Osteoblast (primary cell): ENCODE measurements at places on chromosomes 1 and 21. TPM values are rescaled to one million over a fixed set of nuclear protein-coding genes. Genes with fewer than 3 reads are reported as not detected.

GRCh38 chr1:27366113-27366410 lies 699 bp downstream of the MAP3K6 start:
- H3K27me3 ChIP-seq, result no peaks in the 10 kb centered on the region
- DNase-seq, result peak; percentile 98
- H3K4me3 ChIP-seq, result peak overlapping the region; percentile 85
- peaks cover 11% of the 10 kb centered on the region for H3K4me1 ChIP-seq
- peak overlapping the region; percentile 76 for H3K27ac ChIP-seq

Gene KLF17
- total RNA-seq, result 0.36 and 0.59 TPM in 2 replicates

Gene CYP4X1
- total RNA-seq, result 0.59 and 0.72 TPM in 2 replicates

- no peak for DNase-seq
- no peaks in the 10 kb centered on the region for H3K4me1 ChIP-seq
- H3K27ac ChIP-seq, result no peak overlapping the region
- H3K4me3 ChIP-seq, result no peak overlapping the region
These were observed 8.4 kb upstream of the GALNT2 start for GRCh38 chr1:230058626-230059025.

DNA sequence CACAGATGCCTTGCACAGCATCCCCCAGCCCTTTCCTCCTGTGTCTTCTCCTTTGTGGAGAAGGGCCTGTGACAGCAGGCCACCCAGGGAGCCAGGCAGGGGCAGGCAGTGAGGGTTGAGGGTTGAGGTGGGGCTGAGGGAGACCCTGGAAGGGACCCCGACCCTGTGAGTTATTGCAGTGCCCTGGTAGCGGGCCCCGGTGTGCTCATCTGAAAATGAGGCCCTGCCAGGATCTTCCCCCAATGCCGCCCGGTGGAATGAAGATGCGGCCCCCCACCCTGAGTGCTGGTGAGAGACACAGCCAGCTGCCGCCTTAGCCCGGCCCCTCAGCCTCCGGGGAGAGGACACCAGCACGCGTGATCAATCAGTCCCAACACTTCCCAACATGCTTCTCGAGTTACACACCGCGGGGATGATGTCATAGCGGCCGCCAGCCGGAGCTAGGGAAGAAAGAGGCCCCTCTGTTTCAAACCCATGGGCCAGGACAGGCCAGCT lies 36.2 kb upstream of the ACTRT2 start:
- H3K4me3 ChIP-seq, result no peak overlapping the region
- DNase-seq, result peak; percentile 88
- no peaks in the 10 kb centered on the region for H3K36me3 ChIP-seq
- no peaks in the 10 kb centered on the region for H3K4me1 ChIP-seq
- peaks cover 5% of the 10 kb centered on the region for H3K27me3 ChIP-seq

Gene FCRL5
- total RNA-seq, result under 0.01 TPM in 1 of 2 replicates, not detected in the other

DNA sequence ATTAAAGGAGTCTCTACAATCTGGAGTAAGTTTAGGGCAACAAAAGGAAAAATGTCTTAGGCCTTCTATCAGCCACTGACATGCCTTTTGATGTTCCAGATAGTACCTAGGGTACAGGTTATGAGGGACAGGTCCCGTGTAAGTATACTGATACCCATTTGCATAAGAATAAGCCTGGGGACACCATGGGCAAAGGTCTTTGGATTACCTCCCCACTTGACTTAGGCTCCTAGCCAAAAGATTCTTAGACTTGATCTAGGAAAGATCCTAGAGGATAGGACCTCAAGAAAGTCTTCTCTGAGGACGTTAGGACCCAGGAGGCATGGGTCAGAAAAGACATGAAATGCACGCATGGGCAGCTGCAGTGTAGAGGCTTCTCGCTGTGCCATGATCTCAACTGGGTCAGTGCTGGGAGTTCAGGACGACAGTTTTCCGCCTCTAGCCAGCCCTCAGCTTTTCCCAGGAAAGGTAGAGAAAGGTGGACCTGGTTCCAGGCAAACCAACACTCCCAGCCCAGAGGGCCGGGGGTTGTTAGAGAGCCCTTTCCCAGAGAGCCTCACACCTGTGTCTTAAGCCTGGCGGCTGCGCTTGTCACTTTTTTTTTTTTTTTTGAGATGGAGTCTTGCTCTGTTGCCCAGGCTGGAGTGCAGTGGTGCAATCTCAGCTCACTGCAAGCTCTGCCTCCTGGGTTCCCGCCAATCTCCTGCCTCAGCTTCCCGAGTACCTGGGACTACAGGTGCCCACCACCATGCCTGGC lies 26.6 kb downstream of the MSTO1 start:
- H3K36me3 ChIP-seq, result no peaks in the 10 kb centered on the region
- no peak overlapping the region for H3K4me3 ChIP-seq
- no peaks in the 10 kb centered on the region for H3K27me3 ChIP-seq
- H3K27ac ChIP-seq, result no peak overlapping the region
- H3K4me1 ChIP-seq, result no peaks in the 10 kb centered on the region

DNA sequence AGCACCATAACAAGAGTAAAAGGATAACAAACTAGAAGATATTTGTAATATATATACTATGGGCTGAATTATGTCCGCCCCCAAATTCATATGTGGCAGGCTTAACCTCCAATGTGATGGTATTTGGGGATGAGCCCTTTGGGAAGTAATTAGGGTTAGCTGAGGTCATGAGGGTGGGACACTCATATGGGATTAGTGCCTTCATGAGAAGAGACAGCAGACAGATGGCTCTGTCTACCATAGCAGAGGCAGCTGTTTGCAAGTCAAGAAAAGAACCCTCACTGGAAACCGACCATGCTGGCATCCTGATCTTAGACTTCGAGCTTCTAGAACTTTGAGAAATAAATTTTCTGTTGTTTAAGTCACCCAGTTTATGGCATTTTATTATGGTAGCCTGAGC lies 303.6 kb downstream of the LMO4 start:
- H3K4me3 ChIP-seq, result no peak overlapping the region
- no peaks in the 10 kb centered on the region for H3K4me1 ChIP-seq
- no peaks in the 10 kb centered on the region for H3K36me3 ChIP-seq
- DNase-seq, result no peak
- no peaks in the 10 kb centered on the region for H3K27me3 ChIP-seq

GRCh38 chr1:109269981-109270622 lies 12.8 kb downstream of the PSRC1 start:
- peaks cover 12% of the 10 kb centered on the region for H3K4me1 ChIP-seq
- no peak overlapping the region for H3K4me3 ChIP-seq
- no peaks in the 10 kb centered on the region for H3K27me3 ChIP-seq
- H3K27ac ChIP-seq, result no peak overlapping the region
- H3K36me3 ChIP-seq, result no peaks in the 10 kb centered on the region

- H3K36me3 ChIP-seq, result no peaks in the 10 kb centered on the region
- no peak overlapping the region for H3K4me3 ChIP-seq
- no peaks in the 10 kb centered on the region for H3K4me1 ChIP-seq
- no peak overlapping the region for H3K27ac ChIP-seq
These were observed 202.9 kb upstream of the FGGY start for GRCh38 chr1:59094001-59094400.

DNA sequence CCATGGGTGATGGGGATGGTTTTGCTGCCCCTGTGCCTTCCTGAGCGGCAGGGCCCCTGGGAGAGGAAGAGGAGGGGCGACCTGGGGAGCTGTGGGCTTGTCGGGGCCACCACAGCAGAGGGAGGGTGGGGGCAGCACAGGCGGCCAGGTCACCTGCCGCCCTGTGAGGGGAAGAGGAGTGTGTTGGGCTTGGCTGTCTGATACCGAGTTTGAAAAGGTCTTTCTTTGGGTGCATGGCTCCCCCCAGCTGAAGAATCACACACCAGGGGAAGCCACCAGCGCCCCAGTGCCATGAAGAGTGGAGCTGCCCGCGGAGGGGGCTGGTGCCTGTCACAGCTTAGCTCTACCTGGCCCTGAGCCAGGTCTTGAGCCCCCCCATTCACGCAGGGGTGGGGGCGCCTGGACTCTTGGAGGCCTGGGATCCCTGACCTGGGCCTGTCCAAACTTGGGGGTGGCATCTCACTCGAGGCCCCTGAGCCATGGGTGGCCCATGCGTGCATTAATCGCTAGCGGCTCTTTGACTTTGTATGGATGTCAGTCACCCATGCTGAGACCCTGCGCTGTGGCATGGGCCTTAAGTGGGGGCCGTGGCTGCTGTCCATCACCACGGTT lies 26.4 kb downstream of the CSTB start:
- peaks cover 86% of the 10 kb centered on the region for H3K36me3 ChIP-seq
- no peaks in the 10 kb centered on the region for H3K27me3 ChIP-seq
- H3K4me1 ChIP-seq, result no peaks in the 10 kb centered on the region
- H3K4me3 ChIP-seq, result no peak overlapping the region
- no peak overlapping the region for H3K27ac ChIP-seq
- no peak for DNase-seq

DNA sequence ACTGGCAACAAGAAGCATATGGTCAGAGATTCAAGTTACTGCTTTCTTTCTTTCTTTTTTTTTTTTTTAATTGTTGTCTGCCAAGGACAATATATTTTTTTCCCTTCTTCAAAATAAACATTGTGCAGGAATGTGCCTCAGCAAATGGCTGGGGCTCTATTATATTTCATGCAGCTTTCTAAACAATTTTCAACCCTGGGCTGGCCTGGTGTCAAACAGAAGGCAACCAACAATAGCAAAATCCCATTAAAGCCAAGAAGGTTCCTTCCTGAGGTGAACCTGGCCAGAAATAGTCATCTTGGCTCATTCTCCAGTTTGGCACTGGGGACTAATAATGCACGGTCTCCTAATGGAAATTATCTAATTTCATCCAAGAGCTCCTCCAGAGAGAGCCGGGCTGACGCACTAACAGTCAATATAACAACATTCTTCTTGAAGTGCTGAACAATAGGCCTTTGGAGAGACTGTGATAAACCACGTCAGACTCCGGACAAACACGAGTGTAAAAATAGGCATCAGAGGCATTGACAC lies 35.7 kb upstream of the HLX start:
- no peaks in the 10 kb centered on the region for H3K27me3 ChIP-seq
- DNase-seq, result no peak
- H3K36me3 ChIP-seq, result no peaks in the 10 kb centered on the region
- no peak overlapping the region for H3K4me3 ChIP-seq
- no peaks in the 10 kb centered on the region for H3K4me1 ChIP-seq

DNA sequence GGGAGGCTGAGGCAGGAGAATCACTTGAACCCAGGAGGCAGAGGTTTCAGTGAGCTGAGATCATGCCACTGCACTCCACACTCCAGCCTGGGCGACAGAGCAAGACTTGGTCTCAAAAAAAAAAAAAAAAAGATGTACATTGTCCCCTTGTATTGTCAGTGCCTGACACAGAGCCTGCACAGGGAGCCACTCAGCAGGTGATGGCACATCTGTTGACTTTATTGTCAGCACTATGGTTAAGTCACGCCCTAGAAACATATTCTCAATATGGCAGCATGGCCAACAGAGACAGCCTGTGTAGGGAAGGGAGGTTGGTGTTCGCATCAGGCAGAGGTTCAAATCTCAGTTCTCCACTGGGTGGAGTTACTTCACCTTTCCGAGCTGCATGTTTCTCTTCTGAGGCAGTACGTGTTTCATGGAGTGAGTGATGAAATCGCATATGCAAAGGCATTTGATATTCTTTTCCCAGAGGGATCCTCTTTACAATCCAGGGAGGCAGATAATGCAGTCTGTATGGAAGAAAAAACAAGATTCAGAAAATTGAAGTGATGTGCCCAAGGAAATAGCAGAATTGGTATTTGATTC lies 20.6 kb downstream of the LAMC2 start:
- no peak for DNase-seq
- no peak overlapping the region for H3K4me3 ChIP-seq
- H3K27ac ChIP-seq, result no peak overlapping the region

- no peaks in the 10 kb centered on the region for H3K36me3 ChIP-seq
- peak; percentile 79 for DNase-seq
- peaks cover 79% of the 10 kb centered on the region for H3K27me3 ChIP-seq
These were observed at the start of gene TSPEAR for GRCh38 chr21:44711327-44712202. Gene TSPEAR (minus strand): TSS chr21:44711572. CDS start chr21:44711514, 58 bp downstream.

Gene VWA5B1
- not detected in 2 replicates for total RNA-seq

Gene B4GALT2
- 95.5 and 99.5 TPM in 2 replicates for total RNA-seq

DNA sequence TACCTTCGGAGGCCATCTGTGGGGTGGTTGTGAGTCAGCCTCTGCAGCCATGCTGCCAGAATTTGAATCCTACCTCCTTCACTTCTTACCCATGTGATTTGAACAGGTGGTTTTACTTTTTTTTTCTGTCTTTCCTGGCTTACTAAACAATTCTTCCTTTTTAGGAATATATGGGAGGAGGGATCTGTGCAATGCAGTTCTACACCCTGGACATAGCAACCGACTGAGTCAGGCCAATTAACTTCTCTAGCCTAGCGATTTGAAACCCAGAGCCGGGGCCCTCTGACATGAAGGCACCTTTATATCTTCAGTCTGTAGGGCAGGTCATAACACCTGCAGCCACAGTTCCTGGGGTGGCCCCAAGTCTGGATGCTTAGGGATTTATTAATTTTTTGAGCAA lies 83.6 kb downstream of the ST6GALNAC3 start:
- peaks cover 4% of the 10 kb centered on the region for H3K4me1 ChIP-seq
- no peaks in the 10 kb centered on the region for H3K36me3 ChIP-seq
- no peaks in the 10 kb centered on the region for H3K27me3 ChIP-seq
- H3K27ac ChIP-seq, result no peak overlapping the region

GRCh38 chr1:35001743-35002142 lies 16.6 kb upstream of the TMEM35B start:
- no peaks in the 10 kb centered on the region for H3K27me3 ChIP-seq
- no peak overlapping the region for H3K4me3 ChIP-seq
- no peaks in the 10 kb centered on the region for H3K4me1 ChIP-seq
- DNase-seq, result no peak
- H3K36me3 ChIP-seq, result peaks cover 48% of the 10 kb centered on the region
- no peak overlapping the region for H3K27ac ChIP-seq

DNA sequence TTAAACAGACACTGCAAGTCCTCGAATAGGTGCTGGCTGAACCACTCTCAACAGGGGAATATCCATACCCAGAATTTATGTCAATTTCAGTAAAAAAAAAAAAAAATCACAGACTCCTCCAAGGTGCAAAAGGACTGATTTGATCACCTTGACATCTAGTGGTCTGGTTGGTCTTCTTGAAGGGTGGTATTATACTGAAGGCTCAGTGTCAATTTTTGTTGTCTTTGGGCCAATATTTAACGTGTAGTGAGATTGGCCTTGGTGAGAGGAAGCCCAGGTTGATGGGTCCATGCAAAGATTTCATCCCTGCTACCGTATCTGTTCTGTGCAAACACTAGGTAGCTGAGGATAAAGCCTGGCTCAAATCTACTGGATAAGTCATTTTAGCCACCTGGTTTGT lies 4.0 kb upstream of the GBP5 start:
- H3K27ac ChIP-seq, result no peak overlapping the region
- H3K4me1 ChIP-seq, result no peaks in the 10 kb centered on the region
- no peaks in the 10 kb centered on the region for H3K36me3 ChIP-seq

Gene RPE65
- total RNA-seq, result not detected in 2 replicates

DNA sequence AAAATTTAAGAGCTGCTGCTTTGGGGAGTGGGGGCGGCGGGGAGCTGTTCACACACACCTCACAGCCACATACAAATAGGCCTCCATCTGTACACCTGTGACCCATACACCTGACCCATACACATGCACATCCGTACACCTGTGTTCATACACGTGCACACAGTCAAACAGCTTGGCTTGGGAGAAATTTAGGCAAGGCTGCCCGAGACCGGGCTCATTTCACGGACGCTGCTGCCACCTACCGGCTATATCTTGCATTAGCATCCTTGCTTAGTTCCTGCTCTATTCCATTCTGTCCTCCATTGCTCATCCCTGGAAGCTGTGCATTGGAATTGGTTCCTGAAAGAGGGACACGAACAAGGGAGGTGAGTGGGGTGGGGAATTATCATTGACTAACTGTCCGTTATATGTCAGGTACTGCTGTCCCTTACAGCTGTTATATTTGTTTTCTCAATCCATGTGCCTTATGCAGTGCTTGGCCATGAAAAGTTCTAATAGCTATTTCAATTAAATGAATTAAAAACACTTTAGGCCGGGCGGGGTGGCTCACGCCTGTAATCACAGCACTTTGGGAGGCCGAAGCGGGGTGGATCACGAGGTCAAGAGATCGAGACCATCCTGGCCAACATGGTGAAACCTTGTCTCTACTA lies 37.1 kb upstream of the EPB41 start:
- no peaks in the 10 kb centered on the region for H3K36me3 ChIP-seq
- H3K4me3 ChIP-seq, result no peak overlapping the region
- peak; percentile 92 for DNase-seq
- H3K27me3 ChIP-seq, result peaks cover 6% of the 10 kb centered on the region
- no peaks in the 10 kb centered on the region for H3K4me1 ChIP-seq
- H3K27ac ChIP-seq, result no peak overlapping the region

Gene TFF2
- total RNA-seq, result not detected in 2 replicates
